ENCODE measurements at places on chromosomes 1 and 21. TPM values are rescaled to one million over a fixed set of nuclear protein-coding genes. Genes with fewer than 3 reads are reported as not detected.

CYP4A22 gene
- not detected for total RNA-seq

GRCh38 chr1:234256359-234256758 lies 116.9 kb upstream of the COA6 start:
- H3K27ac ChIP-seq, result no peak overlapping the region
- no peak overlapping the region for H3K4me3 ChIP-seq
- peaks cover 5% of the 10 kb centered on the region for H3K4me1 ChIP-seq
- no peaks in the 10 kb centered on the region for H3K36me3 ChIP-seq

GRCh38 chr1:218250492-218250891 lies 34.6 kb upstream of the RRP15 start:
- no peaks in the 10 kb centered on the region for H3K36me3 ChIP-seq
- no peak overlapping the region for H3K27ac ChIP-seq
- no peaks in the 10 kb centered on the region for H3K4me1 ChIP-seq
- H3K4me3 ChIP-seq, result no peak overlapping the region

DNA sequence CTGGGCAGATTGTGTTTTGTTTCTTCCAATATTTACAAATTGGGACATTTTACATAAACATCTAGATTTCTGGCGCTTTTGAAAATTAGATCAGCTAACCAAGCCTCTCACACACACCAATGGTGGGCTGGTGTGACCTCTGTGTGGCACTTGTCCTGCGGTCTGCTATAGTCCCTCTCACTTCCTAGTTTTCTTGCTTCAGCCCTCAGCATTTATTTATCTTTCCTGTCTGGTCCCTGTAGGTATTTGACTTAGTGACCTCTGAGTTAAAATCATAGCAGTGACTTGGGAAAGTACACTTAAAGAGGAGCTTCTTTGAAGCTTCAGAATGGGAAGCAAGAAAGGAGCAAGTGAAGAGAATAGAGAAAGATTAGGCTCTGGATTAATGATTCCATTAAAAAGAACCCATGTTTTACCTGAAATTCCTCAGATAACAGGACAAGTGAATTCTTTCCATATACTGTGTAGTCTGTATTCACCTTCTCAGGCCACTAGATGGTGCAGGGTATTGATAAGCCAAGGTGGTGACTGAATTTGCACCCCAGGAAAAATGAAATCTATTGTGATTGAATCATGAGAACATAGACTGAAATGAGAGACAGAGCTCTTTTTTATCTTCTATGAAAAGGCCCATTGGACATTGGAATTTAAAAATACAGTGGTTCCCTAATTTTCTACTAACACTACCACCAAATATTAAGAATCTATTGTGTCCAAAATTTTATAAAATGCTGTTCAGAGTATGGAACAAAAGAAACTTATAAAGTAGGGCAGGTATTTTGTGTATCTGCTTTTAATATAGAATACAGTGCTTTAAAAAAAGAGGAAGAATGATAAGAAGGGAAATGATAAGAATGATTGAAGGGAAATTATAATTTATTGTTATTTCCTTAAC lies 7.1 kb upstream of the DIPK1A start:
- peaks cover 13% of the 10 kb centered on the region for H3K4me1 ChIP-seq
- H3K27me3 ChIP-seq, result no peaks in the 10 kb centered on the region
- H3K27ac ChIP-seq, result peak overlapping the region; percentile 77

Measured in naive thymus-derived CD8-positive, alpha-beta T cell (primary cell).